ENCODE measurements at places on chromosomes 5 and 9. TPM values are rescaled to one million over a fixed set of nuclear protein-coding genes. Genes with fewer than 3 reads are reported as not detected.

The DIRAS2 gene
- 2.8 TPM for total RNA-seq

DNA sequence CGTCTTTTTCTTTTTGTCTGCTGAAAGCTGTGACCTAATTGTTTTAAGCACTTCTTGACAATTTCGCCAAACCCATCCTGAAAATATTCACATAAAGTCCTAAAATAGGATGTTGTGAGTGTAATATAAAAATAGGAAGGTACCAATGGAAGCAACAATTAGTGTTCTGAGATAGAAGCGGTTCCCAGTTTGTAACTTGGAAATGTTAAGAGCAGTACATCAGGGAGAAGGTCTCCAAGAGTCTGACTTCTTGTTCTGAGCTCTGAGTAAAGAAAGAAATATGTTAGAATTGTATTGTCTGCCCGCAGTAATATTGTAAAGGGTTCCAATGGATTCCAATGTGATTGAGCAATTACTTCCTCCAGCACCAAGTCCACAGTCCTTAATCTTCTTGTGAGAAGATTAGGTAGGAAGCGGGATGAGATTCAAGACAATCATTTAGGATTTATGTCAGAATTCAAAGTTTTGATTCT lies 3.9 kb downstream of the VCAN start:
- DNase-seq: peak; percentile 79

The ARL10 gene
- 8.8 TPM for total RNA-seq

The ENG gene
- 3.4 TPM for total RNA-seq

DNA sequence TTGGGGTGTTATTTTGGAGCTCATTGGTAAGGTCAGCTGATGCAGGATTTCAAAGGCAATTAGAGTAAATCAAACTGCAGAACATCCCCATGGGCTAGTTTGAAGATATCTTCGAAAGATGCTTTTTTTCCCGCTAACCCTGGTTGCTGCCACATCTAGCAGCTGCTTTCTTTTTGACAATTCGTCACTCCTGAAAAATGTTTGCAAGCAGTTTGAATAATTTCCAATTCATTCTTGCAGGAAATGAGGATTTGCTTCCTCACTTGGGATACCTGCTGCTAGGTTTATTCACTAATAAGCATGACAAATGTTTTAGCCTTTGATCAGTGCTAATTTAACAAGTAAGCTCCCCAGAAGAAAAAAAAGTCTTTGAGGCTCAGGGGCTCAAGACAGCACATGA lies 649.6 kb upstream of the RORB start:
- DNase-seq: no peak

DNA sequence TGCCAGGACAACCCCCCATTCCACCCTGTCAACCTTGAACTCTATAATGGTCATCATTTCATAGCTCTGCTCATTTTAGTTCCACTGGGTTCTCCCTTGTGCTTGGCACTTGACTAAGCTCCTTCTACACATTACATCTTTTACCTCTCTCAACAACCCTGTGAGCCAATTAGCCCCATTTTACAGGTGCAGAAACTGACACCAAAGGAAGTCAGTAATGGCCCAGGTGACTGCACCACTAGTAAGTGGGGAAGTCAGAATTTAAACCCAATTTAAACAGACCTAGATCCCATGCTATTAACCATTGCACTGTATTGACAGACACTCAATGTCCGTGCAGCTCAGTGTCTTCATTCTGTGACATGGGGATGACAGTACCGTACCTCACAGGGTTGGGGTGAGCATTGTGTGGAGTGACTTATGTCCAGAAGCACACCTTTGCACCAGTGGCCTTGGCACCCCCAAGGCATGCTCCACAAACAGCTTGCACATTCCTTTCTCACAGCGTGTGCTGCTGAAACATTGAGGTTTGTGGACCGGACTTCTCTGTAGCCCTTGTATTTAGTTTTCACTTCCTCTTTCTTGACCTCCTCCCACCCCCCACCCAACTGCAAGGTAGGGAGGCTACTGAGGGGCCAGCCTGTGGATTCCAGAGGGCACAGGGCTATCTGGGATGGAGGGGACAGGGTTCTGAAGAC lies 23.1 kb downstream of the IRF1 start:
- no peak for DNase-seq

GRCh38 chr5:160926428-160926827 lies 74.4 kb upstream of the ATP10B start:
- DNase-seq: peak; percentile 43
